ENCODE measurements at places on chromosomes 2 and 18.

DNA sequence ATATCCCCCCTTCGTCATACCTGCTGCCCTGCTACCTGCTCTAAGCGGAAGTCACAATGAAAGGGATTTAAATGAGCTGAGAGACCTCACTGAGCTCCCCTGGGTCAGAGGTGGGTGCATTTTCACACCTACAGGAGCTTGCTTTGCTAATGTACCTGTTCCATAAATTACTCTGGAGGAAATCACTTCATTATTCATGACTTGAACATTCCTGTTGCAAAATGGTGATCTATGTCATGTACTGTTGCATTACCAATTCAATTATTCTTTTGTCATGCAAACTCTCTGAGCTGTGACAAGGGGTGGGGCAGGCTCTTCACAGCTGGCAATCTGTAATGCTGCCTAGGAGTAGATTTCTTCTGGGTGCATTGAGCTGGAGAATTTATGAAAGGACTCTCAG is 761.3 kb downstream of the TSN start:
- no peak for DNase-seq

DNA sequence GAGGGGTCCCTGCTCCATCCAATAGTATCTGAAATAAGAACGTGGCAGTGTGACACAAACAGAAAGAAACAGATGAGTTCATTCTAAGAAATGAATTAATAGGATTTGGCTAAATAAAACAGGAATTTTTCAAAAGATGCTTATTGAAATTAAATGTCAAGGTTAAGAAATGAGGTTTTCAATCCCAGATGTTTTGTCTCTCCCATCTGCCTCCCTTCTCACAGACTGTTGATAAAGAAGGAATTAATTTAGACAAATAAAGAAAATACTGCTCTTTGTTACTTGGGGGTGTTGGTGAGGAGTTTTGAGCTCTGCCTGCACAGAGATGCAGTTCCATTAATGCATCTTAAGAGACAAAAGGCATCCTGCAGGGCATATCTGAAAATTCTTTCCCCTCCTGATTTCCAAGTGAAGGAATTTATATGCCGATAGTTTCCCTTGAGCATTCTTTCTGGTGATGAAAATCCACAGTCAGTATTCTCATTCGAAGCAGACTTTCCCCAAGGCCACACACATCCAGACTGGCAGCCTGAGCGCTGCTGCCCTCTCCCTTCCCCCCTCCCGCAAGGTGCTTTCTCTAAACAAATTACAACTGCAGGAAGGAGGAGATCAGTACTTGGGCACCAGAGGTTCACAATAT is 385.4 kb upstream of the RND3 start:
- DNase-seq = no peak

DNA sequence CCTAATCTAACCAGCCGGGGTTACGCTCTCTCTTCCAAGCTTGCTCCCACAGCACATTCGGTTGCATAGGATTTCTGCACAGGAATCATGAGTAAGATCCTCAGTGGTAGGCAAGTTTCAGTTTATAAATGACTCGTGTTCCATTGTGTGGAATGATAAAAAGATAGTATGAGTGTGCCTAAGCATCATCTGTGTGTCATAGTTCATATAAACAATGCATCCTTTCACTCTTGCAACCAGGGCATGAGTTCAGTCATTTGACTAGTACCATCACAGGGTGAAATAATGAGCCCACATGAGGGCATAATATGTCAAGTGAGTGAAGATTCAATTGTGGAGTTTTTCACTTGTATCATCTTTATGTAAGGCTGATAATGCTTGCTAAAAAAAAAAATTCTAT is 417.1 kb upstream of the CDH2 start:
- DNase-seq = no peak

DNA sequence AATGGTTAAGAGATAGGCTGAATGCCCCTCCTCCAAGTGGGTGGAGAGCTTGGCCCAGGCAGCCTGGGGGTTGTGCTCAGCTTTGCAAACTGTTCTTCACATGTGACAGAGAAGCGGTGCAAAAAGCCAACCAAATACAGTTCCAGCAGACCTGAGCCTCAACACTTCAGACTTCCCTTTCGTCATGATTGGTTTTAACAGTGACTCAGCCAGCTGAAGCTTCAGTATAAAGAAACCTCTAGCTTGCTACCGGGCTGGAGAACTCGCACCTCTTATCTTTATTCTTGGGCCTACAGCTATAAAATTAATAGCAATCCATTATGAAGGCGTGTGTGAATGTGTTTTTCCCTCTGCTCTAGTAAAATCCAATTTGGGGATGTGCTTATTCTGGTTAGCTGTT is 20.0 kb downstream of the SETBP1 start:
- DNase-seq = no peak

DNA sequence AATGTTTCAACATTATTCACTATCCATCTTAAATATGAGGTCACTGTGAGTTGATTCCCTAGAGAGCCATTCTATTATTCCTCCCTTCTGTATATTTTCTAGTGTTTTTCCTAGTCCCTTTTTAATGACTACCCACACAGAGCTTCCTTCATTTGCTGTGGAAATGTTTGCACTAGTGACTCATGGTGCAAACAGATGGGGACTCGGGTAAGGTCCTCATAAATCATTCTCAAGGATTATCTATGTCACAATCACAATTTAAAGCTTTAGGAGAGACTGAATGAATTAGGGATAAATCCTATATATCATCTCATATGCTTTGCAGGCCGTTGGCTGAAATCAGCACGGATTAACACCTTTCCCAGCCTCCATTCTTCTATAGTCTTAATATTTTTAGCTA is 159.6 kb downstream of the DCC start:
- DNase-seq = no peak

- no peak for DNase-seq
Observed at GRCh38 chr2:43169987-43170386, 56.4 kb downstream of the ZFP36L2 start.

GRCh38 chr2:157442191-157442590 is 1.7 kb downstream of the CYTIP start:
- DNase-seq = no peak

DNA sequence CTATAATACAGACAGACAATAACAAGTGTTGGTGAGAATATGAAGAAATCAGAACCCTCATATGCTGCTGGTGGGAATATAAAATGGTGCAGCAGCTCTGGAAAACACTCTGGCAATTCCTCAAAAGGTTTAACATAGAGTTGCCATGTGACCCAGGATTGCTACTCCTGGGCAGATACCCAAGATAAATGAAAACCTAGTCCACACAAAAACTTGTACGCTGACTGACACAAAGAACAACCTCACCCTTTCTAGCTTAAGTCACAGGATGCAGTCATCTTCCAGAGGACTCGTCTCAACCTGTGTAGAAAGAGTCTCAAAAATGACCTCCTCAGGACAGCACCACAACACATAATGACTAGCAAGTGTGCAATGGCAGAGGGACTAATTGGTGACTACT is 71.6 kb upstream of the ACAA2 start:
- DNase-seq = no peak

GRCh38 chr18:42632801-42633200 is 482.7 kb downstream of the RIT2 start:
- no peak for DNase-seq

DNA sequence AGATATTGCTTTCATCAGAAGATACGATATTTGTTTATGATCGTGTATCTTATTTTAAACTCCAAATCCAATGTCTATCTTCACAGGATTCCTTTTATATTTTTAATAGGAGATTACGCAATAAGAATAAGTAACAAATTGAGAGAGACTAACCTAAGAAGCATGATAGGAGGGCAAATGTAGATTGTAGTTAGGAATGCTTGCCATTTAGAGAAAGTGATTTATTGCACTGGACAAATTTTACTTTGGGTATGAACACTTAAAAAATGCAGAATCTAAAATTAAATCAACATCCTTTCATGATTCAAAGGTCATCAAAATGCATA is 563.4 kb upstream of the POU3F3 start:
- no peak for DNase-seq

GRCh38 chr2:204470178-204470620 is 75.1 kb upstream of the PARD3B start:
- no peak for DNase-seq

GRCh38 chr2:118763797-118764196 is 83.7 kb downstream of the EN1 start:
- DNase-seq = no peak

GRCh38 chr2:11659851-11660250 is 10.1 kb downstream of the NTSR2 start:
- DNase-seq = no peak

GRCh38 chr18:7895346-7895745 is 328.2 kb downstream of the PTPRM start:
- DNase-seq = no peak

- peak; percentile 68 for DNase-seq
Observed at GRCh38 chr2:230877759-230878598, 13.2 kb downstream of the ITM2C start.

GRCh38 chr18:63240531-63241316 is 78.8 kb downstream of the BCL2 start:
- DNase-seq = no peak

DNA sequence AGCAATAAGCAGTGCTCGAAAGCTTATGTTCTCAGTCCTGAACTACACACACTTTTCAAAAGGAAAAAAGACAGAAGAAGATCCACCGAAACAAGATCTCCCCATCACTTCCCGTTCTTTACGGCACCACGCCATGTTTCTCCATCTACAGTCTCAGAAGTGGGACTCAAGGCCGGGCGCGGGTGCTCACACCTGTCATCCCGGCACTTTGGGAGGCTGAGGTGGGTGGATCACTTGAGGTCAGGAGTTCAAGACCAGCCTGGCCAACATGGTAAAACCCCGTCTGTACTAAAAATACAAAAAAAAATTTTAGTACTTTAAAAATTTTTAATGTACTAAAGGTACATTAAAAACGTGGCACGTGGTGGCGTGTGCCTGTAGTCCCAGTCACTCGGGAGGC is 31.2 kb downstream of the ZNF516 start:
- no peak for DNase-seq

GRCh38 chr18:33404244-33404873 is 36.2 kb downstream of the CCDC178 start:
- DNase-seq = no peak

- DNase-seq = no peak
Observed at GRCh38 chr2:187504312-187504921, 49.8 kb downstream of the TFPI start.

DNA sequence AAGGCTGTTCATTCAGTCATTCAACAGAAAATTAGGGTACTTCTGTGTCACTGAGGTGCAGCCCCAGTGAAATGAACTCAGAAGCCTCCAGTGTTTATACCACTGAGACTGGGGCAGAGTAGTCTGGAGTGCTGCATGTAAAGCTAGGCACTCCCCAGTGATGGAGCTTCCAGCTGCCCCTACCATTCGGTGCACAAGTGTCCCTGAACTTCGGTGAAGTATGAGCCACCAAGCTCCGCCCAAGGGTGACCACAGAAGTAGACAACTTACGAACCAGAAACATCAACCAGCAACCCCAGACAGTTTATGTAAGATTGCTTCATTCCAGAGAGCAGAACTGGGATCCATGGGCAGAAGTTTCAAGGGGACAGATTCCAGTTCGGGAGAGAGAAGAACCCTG is 70.6 kb upstream of the FOSL2 start:
- no peak for DNase-seq

- DNase-seq = no peak
Observed at GRCh38 chr18:80104364-80104779, 4.7 kb upstream of the ADNP2 start.

DNA sequence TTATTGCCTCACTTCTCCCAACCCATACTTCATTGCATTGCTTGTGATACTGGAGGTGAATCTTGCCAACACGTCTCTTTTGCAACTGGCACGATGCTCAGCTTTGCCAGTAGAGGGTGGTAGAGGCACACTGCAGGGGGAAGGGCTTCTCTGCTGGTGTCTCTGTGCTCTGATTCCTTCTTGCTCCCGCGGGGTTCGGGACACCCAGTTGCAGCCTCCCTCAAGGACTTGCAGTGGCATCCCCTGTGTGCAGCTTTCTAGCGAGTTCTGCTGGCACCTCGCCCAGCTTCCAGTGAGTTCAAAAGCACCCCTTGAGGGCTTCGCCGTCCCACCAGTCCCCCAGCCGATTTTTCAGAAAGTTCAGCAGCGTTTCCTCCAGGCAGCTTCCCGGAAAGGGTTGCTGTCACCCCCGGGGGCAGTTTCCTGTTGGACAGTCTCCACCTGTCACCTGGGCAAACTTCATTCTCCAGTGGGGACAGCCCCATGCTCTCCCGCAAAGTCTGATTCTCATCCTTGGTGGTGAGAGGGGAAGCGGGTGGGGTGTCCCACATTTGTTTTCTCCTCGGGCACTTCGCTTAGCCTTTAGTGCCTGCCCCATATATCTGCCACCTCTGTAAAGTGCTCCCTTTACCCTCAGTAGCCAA is 35.4 kb upstream of the EN1 start:
- DNase-seq = peak; percentile 76

GRCh38 chr2:9594366-9595054 is 36.3 kb downstream of the YWHAQ start:
- no peak for DNase-seq

Data from suprapubic skin (tissue), 4 donors.